ENCODE measurements at places on chromosomes 4 and X.

DNA sequence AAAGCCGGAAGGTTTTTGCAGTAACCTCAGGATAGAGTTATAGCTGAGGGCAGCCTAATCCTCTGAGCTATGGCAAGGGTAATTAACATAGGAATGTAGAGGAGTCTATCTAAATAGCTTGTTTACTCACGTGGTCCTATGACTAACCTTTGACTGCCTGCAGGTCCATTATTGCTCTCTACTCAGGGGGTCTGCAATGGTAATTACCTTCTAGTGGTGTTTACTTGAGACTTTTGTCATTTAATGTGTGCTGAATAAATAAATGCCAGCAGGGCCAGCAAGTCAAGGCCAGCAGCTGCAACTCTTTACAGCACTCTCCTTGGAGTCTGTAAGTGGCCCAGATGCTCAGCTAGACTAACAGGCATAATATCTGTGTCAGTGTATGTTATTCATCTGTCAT is 212.7 kb upstream of the FMR1 start:
- DNase-seq = no peak

DNA sequence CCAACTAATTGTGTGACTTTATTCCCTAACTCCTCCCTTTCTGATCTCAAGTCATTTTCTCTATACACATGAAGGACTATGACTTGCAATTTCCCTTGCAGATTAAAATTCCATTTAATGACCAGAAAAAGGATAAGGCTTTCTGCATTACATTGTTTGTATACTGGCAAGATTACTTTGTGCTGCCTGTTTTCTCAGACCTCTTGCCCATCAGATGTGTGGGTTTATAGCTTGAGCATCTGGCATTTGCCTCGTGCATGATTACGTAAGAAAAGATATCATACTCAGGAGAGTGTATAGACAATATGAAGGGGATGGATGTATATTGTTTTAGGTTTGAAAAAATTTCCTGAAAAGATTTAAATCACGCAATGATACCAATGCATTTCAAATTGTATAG is 593.8 kb upstream of the SLIT2 start:
- DNase-seq = no peak

DNA sequence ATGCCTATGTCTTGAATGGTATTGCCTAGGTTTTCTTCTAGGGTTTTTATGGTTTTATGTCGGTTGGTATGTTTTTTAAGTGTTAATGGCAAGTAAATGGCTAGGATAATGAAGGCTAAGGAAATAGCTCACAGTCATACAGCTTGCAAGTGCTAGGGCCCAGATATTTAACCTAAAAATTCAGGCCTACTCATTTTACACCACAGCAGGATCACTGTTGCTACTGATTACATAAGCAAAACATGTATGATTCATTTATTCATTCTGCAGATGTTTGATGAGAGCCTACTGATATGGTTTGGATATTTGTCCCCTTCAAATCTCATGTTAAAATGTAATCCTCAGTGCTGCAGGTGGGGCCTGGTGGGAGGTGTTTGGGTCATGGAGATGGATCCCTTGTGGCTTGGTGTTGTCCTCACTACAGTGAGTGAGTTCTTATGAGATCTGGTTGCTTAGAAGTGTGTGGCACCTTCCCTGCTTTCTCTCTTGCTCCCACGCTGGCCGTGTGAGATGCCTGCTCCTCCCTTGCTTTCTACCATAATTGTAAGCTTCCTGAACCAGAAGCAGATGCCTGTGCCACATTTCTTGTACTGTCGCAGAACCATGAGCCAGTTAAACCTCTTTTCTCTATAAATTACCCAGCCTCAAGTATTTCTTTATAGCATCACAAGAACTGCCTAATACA is 175.5 kb downstream of the MAPK10 start:
- no peak for DNase-seq

- DNase-seq = no peak
These were observed at the start of gene NDUFC1 for GRCh38 chr4:139301821-139302611. NDUFC1 (minus strand) TSS chr4:139302477; CDS start chr4:139295798, 6,679 bp downstream.

Measured in ascending aorta (tissue), 2 donors.